ENCODE measurements at places on chromosomes 7 and 10.

DNA sequence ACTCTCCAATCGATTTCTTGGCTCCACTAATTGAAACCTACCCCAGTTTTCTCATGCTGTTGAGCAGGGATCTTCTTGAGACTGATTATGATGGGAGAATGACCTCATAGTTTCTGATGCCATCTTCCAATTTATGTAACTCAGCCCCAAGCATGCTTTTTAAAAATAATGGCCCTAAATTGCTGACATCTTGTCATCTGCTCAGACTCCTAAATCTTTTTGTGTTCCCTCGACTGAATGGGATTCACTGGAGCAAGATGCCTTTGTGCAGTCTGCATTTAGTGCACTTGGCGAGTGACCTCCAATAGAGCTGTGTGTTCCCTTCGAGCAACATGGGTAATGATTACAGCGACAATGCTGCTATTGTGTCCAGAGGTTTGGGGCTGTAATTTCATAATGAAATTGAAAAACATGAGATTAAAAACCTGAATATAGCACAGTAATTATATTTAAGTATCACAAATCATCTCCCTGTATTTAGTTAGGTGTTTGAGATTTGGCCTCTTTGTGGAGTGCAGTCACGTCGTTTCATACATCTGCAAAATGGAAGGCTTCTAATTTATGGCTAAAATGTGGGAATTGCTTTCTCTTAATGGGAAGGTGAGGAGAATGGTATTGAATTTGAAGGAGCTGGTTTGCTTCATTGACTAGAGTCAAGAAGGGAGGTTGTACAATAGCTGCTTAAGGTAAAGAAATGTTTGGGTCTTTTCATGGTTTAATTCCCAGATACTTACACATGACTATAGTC, 192.9 kb downstream of the AUTS2 start:
- no peak for DNase-seq

GRCh38 chr7:81419731-81420130, 350.1 kb downstream of the HGF start:
- DNase-seq = no peak

DNA sequence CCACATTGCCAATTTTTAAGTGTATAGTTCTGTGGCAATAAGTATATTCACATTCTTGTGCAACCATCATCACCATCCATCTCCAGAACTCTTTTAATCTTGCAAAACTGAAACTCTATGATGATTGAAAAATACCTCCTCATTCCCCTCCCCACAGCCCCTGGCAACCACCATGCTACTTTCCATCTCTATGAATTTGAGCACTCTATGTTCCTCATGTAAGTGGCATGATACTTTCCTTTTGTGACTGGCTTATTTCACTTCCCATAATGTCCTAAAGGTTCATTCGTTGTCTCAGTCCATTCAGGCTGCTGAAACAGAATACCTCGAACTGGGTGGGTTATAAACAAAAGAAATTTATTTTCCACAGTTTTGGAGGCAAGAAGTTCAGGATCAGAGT, 23.4 kb upstream of the EGR2 start:
- DNase-seq = no peak

- DNase-seq = no peak
Measured at GRCh38 chr10:117942226-117942625, 104.5 kb downstream of the RAB11FIP2 start.

- no peak for DNase-seq
Measured at GRCh38 chr10:74099836-74100235, 50.8 kb downstream of the AP3M1 start.

DNA sequence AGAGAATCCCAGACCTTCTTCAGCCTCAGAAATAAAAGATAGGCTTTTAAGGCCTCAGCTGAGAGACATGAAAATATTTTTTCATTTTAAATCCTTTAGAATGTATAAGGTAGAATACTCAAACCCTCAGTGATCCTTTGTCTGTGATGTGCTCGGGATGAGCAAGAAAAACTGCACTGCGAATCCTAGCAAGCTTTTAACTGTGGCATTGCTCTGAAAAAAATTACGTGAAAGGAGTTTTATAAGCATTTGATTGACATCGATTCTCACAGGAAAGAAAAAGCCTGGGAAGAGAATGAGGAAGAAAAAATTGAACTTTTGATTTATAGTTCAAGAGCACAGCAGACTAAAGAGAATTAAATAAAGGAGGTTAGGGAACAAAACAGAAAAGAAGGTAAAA, 120.0 kb downstream of the TMEM168 start:
- no peak for DNase-seq

GRCh38 chr7:110675383-110676103, 415.4 kb upstream of the LRRN3 start:
- no peak for DNase-seq

GRCh38 chr7:149869291-149869650, 4.5 kb upstream of the ATP6V0E2 start:
- DNase-seq = no peak

- DNase-seq = no peak
Measured at GRCh38 chr10:58994226-58995057, 182.0 kb upstream of the PHYHIPL start.

GRCh38 chr7:145497911-145498525, 618.6 kb upstream of the CNTNAP2 start:
- no peak for DNase-seq

GRCh38 chr10:10644008-10644646, 373.5 kb upstream of the CELF2 start:
- no peak for DNase-seq

DNA sequence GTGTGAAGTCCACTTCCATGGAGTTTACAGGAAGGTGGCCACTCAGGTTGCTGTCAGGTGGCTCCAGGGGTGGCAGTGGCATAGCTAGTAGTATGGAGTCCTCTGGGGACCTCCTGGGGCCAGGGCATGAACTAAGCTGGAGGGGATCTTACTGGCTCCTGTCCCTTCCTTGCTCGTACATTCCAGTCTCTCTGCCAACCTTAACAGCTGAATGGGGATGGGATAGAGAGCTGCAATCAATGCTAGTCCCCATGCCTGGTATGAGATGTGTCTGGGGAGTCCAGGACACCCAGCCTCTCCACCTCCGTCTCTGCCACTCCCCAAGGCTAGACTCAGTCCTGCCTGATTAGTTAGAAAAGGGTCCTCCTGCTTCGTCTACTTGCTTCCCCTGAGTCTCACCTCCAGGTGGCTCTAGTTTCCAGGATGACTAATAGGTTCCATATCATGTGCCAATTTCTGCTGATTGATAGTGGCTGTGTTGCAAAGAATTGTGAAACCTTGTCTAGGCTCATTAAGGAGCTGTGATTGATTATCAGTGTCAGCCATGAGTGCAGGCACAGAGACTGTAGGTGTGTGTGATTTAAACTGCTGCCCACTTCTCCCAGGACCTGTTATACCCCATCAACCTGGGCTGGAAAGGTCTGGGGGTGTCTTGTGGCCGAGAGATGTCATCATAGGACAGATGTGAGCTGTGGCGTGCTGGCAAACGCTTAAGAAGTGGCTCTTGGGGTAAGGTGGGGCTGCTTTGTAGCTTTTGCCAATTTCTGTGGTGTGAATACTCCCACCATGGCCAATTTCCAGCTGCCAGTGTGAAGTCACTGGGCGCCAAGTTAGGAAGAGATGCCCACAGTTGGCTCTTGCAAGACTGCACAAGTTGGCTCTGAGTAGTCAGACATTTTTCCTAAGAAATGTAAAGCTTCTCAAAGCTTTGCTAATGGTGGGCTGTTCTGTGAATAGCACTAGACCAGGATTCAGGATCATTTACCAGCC, 59.8 kb downstream of the COL13A1 start:
- DNase-seq = no peak

DNA sequence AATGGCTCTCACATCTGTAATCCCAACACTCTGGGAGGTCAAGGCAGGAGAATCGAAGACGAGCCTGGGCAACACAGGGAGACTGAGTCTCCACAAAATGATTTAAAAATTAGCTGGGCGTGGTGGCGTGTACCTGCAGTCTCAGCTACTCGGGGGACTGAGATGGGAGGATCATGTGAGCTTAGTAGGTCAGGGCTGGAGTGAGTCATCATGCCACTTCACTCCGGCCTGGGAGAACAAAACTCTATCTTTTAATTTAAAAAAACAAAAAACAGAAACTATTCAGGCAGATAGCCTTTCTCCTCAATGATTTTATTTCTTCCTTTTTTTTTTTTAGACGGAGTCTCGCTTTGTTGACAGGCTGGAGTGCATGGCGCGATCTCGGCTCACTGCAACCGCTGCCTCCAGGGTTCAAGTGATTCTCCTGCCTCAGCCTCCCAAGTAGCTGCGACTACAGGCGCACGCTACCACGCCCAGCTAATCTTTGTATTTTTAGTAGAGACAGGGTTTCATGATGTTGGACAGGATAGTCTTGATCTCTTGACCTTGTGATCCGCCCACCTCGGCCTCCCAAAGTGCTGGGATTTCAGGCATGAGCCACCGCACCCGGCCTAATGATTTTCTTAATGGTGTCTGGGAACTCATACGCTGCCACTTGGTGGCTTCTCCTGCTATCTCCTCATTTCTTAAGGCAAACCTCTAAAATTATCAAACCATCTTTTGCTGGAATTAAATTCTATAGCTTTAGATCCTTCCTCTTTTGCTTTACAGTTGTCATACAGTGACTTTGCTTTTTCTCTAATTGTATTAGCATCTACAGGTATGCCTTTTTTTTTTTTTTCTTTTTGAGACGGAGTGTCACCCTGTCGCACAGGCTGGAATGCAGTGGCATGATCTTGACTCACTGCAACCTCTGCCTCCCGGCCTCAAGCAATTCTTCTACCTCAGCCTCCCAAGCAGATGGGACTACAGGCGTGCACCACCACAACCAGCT, 22.9 kb downstream of the SRPK2 start:
- DNase-seq = no peak

GRCh38 chr7:45182856-45183710, 25.5 kb downstream of the RAMP3 start:
- DNase-seq = no peak

DNA sequence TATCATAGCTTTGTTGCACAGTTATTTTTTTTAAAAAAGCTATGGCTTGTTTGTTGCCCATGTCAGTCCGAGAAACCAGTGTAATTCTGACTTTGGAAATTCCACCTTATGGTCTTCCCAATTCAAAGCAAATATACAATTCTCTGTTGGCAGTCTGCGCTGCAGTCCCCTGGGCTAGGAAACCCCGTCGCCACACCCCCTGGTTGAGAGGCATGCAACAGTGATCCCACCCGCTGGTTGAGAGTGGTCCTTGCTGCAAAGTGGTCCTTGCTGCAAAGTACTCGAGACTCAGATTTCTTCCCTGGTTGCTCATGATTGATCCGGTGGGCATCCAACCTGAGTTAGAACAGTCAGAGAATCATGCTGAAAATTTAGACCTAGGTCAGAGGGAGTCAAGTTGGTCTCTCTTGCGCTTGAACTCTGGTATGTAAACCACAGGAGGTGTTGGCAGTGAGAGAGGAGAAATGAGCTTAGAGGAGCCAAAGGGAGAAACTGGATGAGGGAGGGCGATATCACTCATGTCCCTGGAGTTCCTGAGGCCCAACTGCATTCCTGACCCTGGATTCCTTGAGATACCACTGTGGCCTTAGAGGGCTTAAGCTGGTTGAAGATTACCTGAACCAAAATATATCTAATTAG, 45.0 kb upstream of the STK17A start:
- DNase-seq = no peak

GRCh38 chr10:75202321-75203045, 8.1 kb upstream of the VDAC2 start:
- no peak for DNase-seq
